ENCODE measurements at places on chromosomes 13 and 19.

DNA sequence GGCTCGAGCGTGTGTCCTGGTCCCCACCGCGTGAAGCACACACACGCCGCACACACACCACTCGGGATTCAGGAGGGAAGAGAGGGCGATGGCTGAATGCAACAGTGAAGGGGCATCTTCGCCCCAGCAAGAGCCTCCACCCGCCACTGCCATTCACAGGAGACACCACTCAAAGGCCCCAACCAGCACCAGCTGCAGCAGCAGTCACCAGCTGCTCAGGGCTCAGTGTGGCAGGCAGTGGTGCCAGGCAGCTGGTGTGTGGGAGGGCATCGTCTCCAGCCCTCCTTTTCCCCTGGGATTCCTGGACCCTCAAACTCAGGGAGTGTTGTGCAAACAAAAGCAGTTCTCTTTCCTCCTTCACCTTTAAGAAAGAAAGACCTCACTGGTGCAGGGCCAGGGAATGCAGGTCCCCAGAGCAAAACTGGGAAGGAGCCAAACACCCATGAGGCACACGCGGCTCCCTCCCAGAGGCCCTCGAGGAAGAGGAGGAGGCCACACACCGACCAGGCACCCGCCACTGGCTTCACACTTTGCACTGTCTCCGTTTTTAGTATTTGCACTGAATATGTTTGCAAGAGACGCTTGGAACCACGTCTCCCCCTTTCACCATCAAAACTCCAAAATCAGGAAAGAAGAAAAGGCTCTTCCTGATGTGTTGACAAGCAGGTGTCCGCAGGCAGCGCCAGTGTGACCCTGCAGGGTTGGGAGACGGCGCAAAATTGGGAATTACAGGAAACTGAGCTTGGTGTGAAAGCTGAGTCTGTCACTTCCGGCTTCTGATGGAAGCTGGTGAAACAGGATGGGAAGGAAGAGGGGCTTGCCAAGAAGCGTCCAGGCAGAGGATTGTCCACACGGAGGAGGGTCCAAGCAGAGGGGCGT lies 26.4 kb upstream of the F7 start:
- no peak for DNase-seq

DNA sequence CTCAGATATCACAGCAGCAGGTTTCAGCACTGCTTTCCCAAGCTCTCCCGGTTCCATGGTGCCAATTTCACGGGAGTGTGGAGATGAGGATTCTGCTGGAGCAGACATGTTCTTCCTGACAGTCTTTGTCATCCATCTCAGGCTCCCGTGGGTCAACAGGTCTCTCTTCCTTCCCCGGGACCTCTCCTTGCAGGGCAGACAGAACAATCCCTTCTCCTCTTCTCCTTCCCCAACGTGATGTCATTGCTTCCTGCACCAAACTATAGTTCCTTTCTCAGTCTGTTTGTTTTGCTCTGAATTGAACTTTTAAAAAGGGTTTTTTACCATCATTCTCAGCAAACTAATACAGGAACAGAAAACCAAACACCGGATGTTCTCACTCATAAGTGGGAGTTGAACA lies 107.9 kb downstream of the ZNF536 start:
- no peak for DNase-seq

DNA sequence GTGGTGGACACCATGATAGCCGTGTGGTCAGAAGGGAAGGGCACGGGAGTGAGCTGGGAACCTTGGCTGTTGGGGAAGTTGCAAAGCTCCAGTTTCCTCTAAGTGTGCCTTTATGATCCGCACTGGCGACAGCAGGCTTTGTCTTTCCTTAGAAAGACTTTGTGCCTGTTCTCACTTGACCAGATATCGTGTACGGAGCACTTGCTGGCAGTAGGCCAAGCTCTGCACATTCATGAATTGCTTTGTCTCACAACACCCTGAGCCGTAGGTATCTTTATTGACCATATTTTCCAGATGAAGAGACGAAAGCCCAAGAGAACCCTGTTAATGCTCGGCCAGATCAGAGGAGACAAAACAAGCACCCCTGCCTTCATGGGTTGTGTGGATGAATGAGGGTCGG lies 15.1 kb downstream of the CUL4A start:
- no peak for DNase-seq

DNA sequence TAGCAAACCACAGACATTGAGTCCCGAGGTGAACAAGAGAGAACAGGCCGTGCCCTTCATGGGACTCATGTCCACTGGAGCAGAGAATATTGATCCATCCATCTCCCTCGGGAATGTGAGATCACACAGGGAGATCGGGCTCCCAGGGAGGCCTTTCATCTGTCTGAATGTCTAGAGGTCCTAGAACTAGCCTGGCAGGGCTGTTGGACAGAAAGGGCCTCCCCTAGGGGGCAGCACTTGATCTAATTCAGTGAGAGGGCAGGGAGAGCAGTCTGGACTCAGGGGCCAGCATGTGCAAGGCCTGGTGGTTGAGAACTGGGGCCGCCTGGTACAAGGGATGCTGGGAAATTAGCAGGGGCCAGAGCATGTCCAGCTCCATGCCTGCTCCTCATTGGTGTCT lies 4.3 kb downstream of the RUVBL2 start:
- peak; percentile 44 for DNase-seq

- no peak for DNase-seq
Measured at GRCh38 chr19:33622505-33622808, 704 bp downstream of the CHST8 start.

DNA sequence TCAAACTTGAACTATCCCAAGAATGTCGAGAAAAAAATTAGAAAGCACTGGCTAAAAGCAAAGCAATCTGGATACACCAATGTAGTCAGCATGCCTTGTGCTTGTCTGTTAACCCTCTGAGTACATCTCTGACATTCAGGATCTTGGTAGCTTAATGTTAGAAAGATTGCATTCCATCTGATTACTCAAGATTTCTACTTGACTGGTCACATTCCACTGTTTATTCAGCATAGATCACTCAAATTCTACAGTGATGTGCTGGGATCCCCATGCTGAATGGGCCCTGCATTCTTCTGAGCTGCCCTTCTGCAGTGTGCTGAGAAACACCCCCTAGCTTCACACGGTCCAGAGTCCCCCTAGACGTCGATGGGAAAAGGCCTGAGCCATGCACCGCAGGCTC lies 295.4 kb upstream of the MAB21L1 start:
- DNase-seq: no peak

DNA sequence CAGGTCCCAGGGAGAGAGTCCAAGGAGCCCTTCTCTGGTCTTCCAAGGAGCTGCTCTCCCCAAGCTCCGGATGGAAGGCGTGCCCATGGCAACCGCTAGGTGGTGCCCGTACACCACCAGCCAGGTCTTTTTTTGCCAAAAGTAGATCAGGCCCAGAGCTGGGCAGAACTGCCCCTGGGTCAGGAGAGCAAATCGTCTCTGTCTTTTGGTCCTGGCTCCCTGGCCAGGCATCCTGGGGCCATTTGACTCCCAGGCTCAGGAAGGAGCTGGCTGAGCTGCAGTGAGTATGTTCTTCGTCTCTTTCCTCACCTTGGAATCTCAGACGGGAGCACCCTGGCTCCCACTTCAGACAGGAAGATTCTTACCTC lies 24.6 kb upstream of the BCL3 start:
- peak; percentile 86 for DNase-seq

GRCh38 chr13:85537601-85538000 lies 261.6 kb downstream of the SLITRK6 start:
- no peak for DNase-seq

GRCh38 chr19:44951179-44952159 lies 3.7 kb upstream of the CLPTM1 start:
- DNase-seq: peak; percentile 84

- DNase-seq: no peak
Measured at GRCh38 chr13:20461481-20461859, 64.2 kb downstream of the CRYL1 start.
